Stimulated activated CD4-positive, alpha-beta T cell treated with anti-CD3 and anti-CD28 coated beads, Interleukin-1b, Interleukin-23, amount 100 ng/mL, for 48 hours (primary cell): ENCODE measurements at places on chromosomes 11 and 22.

GRCh38 chr11:41897991-41898390 lies 438.5 kb upstream of the LRRC4C start:
- DNase-seq = no peak

- no peak for DNase-seq
These were observed 24.9 kb downstream of the CTSC start for GRCh38 chr11:88312628-88313027.

DNA sequence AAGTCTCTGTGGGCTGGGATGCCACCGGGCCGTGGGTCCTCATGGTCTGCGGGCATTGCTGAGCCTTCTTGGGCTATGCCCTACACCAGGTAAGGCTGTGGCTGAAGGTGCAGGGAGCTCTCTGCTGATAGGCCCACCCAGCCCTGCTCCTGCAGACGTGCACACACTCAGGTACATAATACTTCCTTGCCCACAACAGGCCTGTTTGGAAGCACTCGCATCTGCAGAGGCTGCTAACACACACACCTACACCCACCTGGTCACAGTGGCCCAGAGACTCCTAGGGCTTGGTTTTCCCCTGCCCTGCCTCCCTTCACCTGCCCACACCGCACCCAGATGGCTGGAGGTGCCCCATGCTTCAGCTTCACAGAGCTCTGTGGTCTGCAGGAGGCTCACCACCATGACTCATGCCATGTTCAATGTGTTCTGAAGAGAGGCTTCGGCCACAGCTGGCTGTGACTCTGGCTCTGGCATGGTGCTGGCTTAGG lies 72.8 kb upstream of the KCNQ1OT1 start:
- DNase-seq = peak; percentile 41

GRCh38 chr11:125247431-125247830 lies 82.9 kb downstream of the PKNOX2 start:
- no peak for DNase-seq

GRCh38 chr11:65060913-65061408 lies 2.6 kb upstream of the NAALADL1 start:
- DNase-seq = no peak
